ENCODE measurements at places on chromosomes 7 and 10.

DNA sequence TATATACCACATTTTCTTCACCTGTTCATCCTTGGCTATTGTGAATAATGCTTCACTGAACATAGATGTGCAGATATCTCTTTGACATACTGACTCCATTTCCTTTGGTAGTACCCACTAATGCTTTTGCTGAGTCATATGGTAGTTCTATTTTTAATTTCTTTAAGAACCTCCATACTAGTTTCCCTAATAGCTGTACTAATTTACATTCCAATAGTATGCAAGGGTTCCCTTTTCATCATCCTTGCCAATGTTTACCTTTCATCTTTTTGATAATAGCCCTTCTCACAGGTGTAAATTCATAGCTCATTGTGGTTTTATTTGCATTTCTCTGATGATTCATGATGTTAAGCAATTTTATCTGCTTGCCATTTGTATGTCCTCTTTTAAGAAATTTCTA, 159.9 kb downstream of the CALCR start:
- DNase-seq: no peak

GRCh38 chr10:97567891-97568290, 4.7 kb upstream of the ANKRD2 start:
- no peak for DNase-seq

DNA sequence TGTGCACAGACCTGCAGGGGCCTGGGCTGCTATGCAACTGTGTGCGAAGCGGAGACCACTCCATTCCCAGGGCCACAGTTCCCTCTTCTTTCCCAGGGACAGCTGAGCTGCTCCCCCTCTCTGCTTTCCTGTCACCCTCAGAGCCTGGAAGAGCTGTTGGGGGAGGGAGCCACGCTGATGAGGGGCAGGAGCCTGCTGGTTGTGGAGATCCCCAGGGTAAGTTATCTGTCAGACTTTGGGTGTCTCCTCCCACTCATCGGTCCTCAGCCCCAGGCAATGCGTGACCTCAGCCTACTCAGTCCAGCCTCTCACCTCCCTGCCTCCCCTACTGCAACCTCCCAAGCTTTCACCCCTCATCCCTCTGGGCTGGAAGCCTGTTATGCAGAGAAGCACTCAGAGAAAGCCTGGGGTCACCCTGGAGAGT, 53.5 kb downstream of the ZNF467 start:
- DNase-seq: no peak

DNA sequence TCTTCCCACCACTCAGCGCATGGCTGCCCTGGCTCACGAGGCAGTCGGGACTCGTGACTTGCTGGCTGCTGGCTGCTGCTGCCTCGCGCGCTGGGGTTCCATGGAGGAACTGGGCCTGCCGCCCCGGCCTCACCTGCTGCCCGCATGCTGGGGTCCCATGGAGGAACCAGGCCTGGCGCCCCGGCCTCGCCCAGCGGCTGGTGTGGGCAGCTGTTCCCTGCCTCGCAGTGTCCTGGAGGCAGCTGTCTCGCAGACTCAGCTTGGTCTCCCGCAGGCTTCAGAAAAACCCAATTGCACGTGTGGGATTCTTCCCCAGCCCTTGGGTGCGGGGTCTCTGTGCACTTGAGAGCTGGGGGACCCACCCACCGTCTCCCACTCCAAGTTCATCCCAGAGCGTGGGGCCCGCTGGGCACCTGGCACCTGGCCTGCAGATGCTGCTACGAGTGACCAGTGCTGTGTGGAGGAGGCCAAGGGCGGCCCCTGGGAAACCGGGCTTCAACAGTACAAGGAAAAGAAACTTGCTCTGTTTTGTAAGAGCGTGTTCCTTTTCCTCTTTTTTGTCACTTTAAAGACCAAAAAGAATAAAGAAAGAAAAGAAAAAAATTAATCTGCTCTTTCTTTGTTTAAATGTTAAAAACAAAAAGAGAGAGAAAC, 20.4 kb downstream of the PWWP2B start:
- DNase-seq: no peak

GRCh38 chr7:2639695-2640481, 8.1 kb downstream of the TTYH3 start:
- no peak for DNase-seq

- peak; percentile 50 for DNase-seq
Observed at GRCh38 chr10:100482181-100482833, 19.5 kb downstream of the WNT8B start.

- no peak for DNase-seq
Observed at GRCh38 chr7:75869776-75870379, 9.0 kb upstream of the RHBDD2 start.

DNA sequence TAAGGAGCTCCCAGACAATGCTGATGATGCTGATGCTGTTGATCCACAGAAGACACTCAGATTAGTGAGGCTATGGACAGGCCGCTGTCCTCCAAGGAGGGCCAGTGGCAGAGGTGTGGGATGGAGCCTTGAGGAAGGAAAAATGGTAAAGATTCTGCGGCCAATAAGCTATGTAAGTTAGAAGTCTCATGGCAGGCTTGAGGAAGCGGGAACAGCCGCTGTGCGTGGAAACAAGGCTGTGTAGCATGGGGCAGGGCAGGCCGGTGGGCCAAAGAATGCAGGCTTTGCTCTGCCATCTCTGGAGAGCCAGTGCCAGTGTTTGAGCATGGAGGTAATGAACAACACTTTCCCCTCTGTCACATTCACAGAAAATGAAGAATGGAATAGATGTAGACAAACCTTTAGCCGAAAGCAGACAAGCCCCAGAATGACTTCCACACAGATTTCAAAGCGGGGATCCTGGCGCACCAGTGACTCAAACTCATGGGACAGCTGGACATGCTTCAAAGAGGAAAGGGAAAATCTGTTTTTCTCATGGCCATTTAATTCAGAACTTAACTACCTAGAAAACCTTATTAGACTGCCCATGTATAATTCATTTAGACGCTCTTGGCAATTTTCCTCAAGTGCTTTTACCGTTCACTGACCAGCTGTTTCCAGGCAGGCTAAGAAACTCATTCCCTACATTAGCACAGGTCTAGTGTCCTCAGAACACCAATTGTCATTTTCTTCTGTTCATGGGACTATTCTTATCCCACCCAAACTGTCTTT, 16.9 kb upstream of the FIGNL1 start:
- DNase-seq: no peak

- DNase-seq: peak; percentile 35
Observed at GRCh38 chr7:122528879-122529481, 169.9 kb downstream of the RNF133 start.

DNA sequence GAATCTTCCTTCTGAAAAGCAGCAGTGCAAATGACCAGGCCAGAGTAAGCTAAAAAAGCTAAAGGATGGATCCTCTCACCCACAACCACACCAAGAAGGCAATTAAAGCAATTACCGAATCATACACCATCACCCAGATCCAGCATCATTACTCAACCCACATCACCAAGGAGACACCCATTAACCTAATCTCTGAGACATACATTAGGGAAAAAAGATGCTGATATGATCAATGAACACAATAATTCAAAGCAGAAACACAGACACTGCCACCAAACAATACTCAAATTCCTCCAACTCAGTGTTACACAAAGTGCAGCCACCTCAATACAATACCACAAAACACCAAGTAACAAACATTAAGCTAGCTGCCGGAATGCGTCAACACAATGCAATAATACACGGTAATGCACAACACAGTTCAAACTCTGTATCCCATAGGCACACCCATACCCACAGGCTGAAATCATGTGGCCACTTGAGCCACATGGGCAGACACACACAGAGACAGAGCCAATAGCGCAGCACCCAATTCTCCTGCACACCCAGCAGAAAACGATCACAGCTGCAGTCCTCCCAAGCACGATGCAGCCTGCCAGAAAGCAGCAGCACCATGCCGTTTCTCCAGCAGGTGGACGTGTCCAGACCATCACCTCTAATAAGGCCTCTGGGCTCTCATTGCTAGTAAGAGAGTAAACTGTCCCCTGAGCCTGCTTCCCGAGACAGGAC, 21.5 kb downstream of the PAX2 start:
- no peak for DNase-seq

GRCh38 chr7:136857573-136857972, 10.9 kb upstream of the CHRM2 start:
- peak; percentile 54 for DNase-seq

- no peak for DNase-seq
Observed at GRCh38 chr7:43753271-43753810, 5.1 kb upstream of the BLVRA start.

GRCh38 chr7:32948202-32948601, 9.0 kb upstream of the FKBP9 start:
- no peak for DNase-seq

- DNase-seq: no peak
Observed at GRCh38 chr7:159122276-159122675, 22.4 kb downstream of the VIPR2 start.

- DNase-seq: no peak
Observed at GRCh38 chr7:158083526-158084310, 503.9 kb downstream of the PTPRN2 start.

DNA sequence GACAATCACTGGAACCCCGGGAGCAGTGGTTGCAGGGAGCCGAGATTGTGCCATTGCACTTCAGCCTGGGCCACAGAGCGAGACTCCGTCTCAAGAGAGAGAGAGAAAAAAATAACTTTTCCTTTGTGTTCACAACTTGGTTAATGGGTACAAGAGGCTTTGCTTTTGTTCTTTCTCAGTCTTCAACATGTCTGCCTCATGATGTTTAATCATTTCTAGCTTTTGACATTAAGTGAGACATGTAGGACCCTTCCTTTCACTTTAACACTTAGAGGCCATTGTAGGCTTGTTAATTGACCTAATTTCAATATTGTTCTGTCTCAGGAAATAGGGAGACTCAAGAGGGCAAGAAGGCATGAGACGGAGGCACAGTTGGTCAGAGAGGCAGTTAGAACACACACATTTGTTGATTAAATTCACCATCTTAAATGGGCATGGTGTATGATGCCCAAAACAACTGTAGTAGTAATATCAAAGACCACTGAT, 9.3 kb upstream of the CRCP start:
- no peak for DNase-seq

- DNase-seq: no peak
Observed at GRCh38 chr10:81280497-81281479, 594.2 kb upstream of the NRG3 start.

- no peak for DNase-seq
Observed at GRCh38 chr10:75428434-75429158, 2.8 kb upstream of the LRMDA start.

- no peak for DNase-seq
Observed at GRCh38 chr7:126715076-126715475, 537.7 kb downstream of the GRM8 start.

GRCh38 chr10:78361031-78361430, 327.4 kb downstream of the RPS24 start:
- no peak for DNase-seq

- peak; percentile 36 for DNase-seq
Observed at GRCh38 chr7:26291699-26292538, at the start of gene SNX10. SNX10 (plus strand) TSS chr7:26291862; CDS start chr7:26346443, 54,581 bp downstream.

- peak; percentile 76 for DNase-seq
Observed at GRCh38 chr7:117212969-117213877, 109.6 kb downstream of the WNT2 start.

DNA sequence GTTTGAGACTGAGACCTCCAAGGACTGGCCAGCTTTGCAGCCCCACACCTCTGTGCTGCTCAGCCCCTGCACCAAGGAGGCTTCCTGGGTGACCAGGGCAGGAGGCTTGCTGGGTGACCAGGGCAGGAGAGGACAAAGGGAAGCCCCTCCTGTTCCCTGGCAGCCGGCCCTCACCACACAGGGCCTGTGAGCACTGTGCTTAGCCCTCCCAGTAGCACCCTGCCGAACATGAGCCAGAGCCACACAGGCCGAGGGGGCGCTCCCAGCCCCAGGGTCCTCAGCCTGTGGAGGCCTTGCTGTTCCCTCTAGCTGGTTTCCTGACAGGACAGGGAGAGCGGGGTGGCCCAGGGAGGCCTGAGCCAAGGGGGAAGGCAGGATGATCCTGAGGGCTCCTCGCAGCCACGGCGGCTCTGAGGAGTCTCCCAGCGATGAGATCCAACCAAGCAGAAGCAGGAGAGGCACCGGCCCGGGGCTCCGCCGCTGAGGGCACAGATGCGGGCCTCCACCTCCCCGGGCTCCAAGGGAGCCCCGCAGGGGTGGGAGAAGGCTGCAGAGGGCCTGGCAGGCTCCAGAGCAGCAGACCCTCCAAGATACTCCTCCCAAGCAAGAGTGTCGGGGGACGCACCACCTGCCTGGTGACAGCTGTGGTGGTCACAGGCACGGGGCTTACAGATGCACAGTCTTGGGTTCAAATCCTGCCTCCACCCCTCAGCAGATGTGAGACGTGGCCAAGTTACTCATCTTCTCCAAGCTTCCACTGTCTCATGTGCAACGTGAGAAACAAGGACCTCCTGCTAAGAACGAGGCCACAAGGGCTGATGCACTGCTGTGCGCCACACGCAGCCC, 22.5 kb downstream of the WDR86 start:
- DNase-seq: no peak

- DNase-seq: no peak
Observed at GRCh38 chr7:39407137-39407536, 159.1 kb upstream of the YAE1 start.

DNA sequence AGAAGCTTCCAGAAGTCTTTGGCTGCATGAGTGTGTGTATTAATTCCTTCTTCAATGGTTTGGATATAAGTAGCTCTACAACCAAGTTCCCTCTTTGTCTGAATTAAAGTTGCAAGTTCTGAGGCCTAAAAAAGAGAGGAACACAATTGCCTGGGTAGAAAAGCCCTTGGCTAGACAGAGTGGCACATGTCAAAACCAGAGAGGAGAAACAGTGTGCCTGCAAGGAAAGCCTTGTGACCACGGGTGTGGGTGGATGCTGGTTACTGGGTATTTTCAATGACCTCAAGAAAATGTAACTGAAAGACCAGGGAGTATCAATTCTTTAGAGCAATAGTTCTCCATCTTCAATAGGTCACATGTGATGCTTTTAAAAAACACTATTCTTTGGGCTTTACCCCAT, 148.3 kb downstream of the SVIL start:
- no peak for DNase-seq

DNA sequence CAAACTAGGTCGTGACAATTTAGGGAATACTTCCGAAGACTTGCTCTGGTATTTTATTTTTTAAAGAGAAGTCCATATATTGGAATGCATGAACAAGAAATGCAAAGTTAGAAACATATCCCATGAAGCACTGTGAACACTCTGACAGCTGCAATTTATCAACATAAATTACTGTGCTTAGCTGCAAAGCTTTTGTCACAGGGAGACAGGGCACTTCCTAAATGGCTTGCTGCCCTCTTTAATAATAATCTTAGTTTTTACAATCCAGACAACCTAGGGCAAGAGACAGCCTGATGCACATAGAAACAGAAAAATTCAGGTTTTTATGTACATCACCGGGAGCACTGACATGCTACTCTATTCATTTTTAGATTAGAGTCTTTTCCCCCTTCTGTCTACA, 78.3 kb upstream of the NOBOX start:
- DNase-seq: peak; percentile 11

- DNase-seq: no peak
Observed at GRCh38 chr7:36852931-36853330, 128.6 kb upstream of the AOAH start.

- peak; percentile 25 for DNase-seq
Observed at GRCh38 chr7:92461027-92462003, 14.0 kb downstream of the GATAD1 start.

GRCh38 chr10:111539246-111539645, 462.4 kb downstream of the ADRA2A start:
- DNase-seq: no peak

- no peak for DNase-seq
Observed at GRCh38 chr7:151682831-151683614, 163.3 kb upstream of the RHEB start.
